PC-9 (cell line): ENCODE measurements at places on chromosomes 2 and 18. TPM values are rescaled to one million over a fixed set of nuclear protein-coding genes. Genes with fewer than 3 reads are reported as not detected.

The TPRKB gene
- total RNA-seq = 20.4 and 33.8 TPM in 2 replicates

The GIGYF2 gene
- 86.4 and 101 TPM in 2 replicates for total RNA-seq

The SLC4A3 gene
- total RNA-seq = 7.3 and 9.0 TPM in 2 replicates

The DNAJC10 gene
- 160 and 167 TPM in 2 replicates for total RNA-seq

The UGT1A5 gene
- total RNA-seq = 71.3 and 91.2 TPM in 2 replicates

The FIGN gene
- 3.1 and 7.4 TPM in 2 replicates for total RNA-seq

The PLB1 gene
- total RNA-seq = 1.7 and 2.7 TPM in 2 replicates

The UGT1A6 gene
- total RNA-seq = 549 and 643 TPM in 2 replicates

The LRP1B gene
- total RNA-seq = 1.7 and 2.9 TPM in 2 replicates

The ICA1L gene
- 0.20 TPM in 1 of 2 replicates, not detected in the other for total RNA-seq

The PAX3 gene
- not detected in 2 replicates for total RNA-seq

The STARD6 gene
- not detected in 2 replicates for total RNA-seq
